T-helper 17 cell (primary cell): ENCODE measurements at places on chromosomes 12 and 14. TPM values are rescaled to one million over a fixed set of nuclear protein-coding genes. Genes with fewer than 3 reads are reported as not detected.

- no peak for DNase-seq
Measured at GRCh38 chr12:91833780-91834359, 311.8 kb downstream of the BTG1 start.

DNA sequence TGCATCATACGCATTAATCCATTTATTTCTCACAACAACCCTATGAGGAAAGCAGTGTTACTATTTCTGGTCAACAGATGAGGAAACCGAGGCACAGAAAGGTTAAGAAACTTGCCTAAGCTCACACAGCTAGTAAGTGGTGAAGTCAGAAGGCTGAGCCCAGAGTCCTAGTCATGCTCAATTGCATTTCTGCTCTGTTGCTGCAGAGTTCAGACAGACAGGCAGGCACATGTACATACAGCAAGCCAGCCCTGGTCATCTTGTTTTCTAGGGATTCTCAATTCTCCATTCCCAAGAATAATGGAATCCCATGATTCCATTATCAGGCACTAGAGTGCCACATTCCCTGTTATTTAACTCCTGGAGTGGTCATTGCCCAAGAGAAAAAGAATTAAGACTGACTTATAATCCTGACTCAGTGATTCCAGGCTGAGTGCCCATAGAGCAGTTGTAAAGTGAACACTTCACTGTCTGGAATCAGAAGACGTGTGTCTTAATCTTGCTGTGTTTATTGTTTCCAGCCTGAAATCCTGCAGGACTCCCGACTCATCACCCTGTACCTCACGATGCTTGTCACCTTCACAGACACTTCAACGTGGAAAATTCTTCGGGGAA is 10.7 kb downstream of the UBE3B start:
- DNase-seq: no peak

PAX9 gene
- 0.35 TPM for total RNA-seq

DNA sequence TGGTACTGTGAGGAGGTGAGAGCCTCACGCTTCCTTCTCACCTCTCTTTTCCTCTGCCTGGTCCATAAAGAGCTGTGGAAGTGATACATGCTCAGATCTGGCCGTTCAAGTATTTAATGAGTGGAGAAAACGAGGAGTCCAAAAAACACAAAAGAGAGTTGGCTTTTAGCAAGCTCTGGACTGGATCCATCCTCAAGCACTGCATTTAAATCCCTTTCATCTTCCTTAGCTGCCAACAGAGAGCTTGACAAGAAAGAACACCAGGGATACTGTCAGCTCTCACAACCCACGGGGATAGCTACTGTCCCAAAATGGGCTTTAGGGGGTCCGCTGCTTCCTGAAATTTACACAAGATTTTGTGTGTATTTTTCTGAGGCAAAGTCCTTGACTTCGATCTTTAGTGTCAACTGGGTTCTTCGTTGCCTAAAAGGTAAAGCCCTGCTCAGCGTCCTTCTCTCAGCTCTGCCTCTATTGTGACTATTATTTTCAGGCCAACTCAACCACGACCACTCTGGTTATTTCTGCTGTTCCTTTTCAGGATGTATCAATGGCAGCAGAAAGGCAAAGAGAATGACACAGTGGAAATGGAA is 120.9 kb downstream of the TMTC1 start:
- no peak for DNase-seq

- DNase-seq: no peak
Measured at GRCh38 chr12:42802785-42803189, 213.2 kb upstream of the PRICKLE1 start.

- no peak for DNase-seq
Measured at GRCh38 chr12:58189893-58190292, 248.5 kb downstream of the ATP23 start.

FGF23 gene
- total RNA-seq: not detected

HCFC2 gene
- 15.2 TPM for total RNA-seq

GRCh38 chr12:112126000-112126438 is 659 bp downstream of the TRAFD1 start:
- no peak for DNase-seq

NOXRED1 gene
- 0.22 TPM for total RNA-seq

GRCh38 chr12:50786498-50787231 is 22.8 kb downstream of the ATF1 start:
- DNase-seq: no peak

- DNase-seq: no peak
Measured at GRCh38 chr14:94049625-94050023, 23.5 kb downstream of the OTUB2 start.

DNA sequence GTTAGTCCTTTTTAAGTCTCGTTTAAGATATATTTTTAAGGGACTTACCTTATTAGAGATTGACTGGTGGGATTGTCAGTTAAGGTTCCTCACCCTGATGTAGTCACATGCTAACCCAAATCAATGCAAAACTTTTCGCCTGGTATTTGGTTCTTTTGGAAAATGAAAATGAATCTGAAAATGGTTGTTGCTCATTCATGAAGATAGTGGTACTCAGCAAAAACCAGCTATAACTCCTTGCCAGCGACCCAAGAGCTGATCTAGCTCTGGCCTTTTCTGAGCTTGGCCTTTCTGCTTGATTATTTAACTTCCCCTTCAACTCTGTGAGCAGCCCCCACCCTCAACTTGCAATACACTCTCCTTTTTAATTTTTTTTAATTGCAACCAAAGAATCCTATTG is 85.0 kb upstream of the GTF2A1 start:
- no peak for DNase-seq

- DNase-seq: no peak
Measured at GRCh38 chr12:131346555-131347344, 364.1 kb upstream of the SFSWAP start.

OAS1 gene
- total RNA-seq: 16.2 TPM

- no peak for DNase-seq
Measured at GRCh38 chr12:31317471-31318395, 8.2 kb downstream of the SINHCAF start.

- DNase-seq: no peak
Measured at GRCh38 chr14:42548349-42548748, 941.7 kb downstream of the LRFN5 start.

NTF3 gene
- total RNA-seq: not detected

PPP1R36 gene
- total RNA-seq: not detected

CD163 gene
- 2.9 TPM for total RNA-seq

GRCh38 chr12:122747224-122748135 is 5.1 kb upstream of the DENR start:
- DNase-seq: no peak

DNA sequence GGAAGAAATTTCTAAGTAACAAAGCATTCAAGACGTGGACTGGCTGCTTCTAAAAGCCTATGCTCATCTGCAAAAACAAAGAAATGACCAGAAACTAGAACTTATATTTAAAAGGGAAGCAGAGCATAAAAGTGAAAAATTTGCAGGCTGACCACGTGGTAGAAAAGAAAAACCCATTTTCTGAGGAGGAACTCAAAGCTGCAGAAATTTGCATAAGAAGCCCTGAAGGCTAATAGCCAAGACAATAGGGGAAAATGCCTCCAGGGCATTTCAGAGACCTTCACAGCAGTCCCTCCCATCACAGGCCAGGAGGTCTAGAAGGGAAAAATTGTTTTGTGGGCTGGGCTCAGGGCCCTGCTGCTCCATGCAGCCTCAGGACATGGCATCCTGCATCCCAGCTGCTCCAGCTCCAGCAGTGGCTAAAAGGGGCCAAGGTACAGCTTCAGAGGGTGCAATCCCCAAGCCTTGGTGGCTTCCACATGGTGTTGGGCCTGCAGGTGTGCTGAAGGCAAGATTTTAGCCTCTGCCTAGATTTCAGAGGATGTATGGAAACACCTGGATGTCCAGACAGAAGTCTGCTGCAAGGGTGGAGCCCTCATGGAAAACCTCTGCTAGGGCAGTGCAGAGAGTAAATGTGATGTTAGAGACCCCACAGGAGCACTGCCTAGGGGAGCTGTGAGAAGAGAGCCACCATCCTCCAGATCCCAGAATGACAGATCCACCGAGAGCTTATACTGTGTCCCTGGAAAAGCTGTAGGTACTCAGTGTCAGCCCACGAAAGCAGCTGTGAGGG is 55.5 kb downstream of the CHGA start:
- no peak for DNase-seq

DNA sequence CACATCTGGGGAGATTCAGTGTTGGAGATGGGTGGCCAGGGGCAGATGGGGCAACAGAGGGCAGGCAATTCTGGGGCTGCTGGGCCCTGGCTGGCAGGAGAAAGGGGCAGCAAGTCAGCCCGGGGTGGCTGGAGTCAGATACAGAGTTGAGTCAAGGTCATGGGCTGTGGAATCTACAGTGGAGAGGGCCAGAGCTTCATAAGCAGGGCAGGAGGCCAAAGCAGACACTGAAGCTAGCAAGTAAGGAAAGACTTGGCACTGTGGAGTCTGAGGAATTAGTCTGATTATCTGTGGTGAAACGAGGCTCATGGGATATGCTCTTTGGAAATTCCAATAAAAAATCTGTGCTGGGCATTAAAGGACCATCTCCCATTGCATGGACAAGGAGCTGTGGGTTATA is 95.5 kb downstream of the TMX1 start:
- DNase-seq: no peak

- no peak for DNase-seq
Measured at GRCh38 chr12:92297405-92297804, 151.8 kb upstream of the BTG1 start.

- DNase-seq: no peak
Measured at GRCh38 chr14:77980475-77981321, 180.8 kb downstream of the ADCK1 start.

TAS2R31 gene
- total RNA-seq: 2.7 TPM
